Thyroid gland (tissue), 4 donors: ENCODE measurements at places on chromosomes 7 and 10.
A peak's percentile ranks its signal among the peaks of the same experiment; 100 is the strongest.

GRCh38 chr7:42236266-42236975 is 588 bp downstream of the GLI3 start:
- DNase-seq = peak; percentile 55

GRCh38 chr7:63925626-63926460 is 72.8 kb upstream of the ZNF722 start:
- DNase-seq = peak; percentile 93

- DNase-seq = no peak
Observed at GRCh38 chr10:91642831-91643692, 10.2 kb upstream of the PPP1R3C start.

DNA sequence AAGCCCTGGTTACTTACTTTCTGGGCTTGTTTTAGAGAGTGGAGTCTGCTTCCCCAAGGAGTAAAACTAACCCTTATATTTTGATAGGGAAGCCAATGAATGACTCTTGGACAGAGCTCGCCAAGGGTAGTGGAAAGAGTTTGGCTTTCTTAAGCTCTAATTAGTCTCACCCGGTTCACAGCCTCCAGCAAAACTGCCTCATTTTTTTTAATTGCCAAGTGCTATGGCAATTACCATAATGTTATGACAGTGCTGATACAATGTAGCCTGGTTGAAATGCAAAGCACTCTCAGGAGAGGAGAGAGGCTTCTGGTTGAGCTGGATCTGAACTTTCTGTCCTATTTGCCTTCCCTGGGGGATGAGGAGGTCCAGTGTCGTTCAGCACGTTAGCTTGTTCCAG is 376.1 kb upstream of the CHRM2 start:
- DNase-seq = no peak

- no peak for DNase-seq
Observed at GRCh38 chr7:84187813-84188510, 6.6 kb downstream of the SEMA3A start.

- no peak for DNase-seq
Observed at GRCh38 chr10:68618234-68618633, 58.1 kb downstream of the TET1 start.

DNA sequence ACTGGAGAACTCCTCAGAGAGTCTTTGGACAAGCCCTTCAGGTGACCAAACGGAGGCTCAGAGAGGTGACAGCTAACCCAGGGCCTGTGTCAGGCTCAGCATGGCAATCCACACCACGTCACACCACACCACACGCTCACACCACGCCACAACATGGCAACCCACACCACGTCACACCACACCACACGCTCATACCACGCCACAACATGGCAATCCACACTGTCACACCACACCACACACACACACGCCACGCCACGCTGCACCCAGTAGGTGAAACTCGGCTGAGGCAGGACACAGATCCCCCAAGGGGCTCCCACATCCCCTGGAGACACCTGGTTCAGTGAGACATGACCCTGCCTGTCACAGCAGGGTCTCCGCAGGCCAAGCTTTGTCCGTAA is 107.3 kb downstream of the PDGFA start:
- no peak for DNase-seq
